ENCODE measurements at places on chromosomes 4 and X.
A peak's percentile ranks its signal among the peaks of the same experiment; 100 is the strongest.

DNA sequence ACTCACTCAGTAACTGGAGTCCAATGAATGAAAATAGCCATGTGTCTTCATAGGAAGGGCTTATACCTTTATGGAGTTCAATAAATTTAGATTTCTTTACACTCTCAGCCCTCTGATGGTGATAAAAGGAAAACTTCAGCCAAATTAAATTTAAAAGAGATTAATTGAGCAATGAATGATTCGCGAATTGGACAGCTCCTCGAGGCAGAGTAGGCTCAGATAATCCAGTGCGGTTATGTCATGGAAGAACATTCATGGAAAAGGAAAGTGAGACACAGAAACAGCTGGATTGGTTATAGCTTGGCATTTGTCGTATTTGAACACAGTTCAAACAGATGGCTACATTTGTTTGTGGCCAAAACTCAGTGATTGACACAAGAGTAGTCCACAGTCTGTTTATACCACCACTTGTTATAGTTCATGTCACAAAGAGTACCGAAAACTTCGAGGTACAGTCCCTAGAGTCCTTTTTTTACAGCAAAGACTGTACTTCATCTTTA lies 54.6 kb upstream of the TACR3 start:
- no peak for DNase-seq

- DNase-seq, result no peak
Measured at GRCh38 chr4:44462259-44462658, 13.7 kb upstream of the KCTD8 start.

DNA sequence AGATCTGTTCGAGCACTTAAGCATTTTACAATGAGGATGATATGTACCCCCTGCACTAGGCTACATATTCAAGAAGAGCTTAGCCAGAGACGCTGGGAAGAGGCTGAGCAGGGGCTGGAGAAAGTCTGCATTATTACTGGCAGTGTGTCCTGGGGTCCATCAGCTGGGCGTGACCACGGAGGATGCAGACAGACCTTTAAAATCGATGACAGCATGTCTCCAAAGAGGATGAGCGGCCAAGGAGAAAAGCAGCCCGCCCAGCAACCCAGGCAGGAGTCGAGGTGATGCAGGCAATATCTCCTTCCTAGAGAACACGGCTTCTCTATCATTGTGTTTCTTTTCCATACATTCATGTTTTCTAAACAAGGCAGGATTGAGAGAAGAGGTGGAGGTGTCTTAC lies 300.7 kb downstream of the USP46 start:
- DNase-seq, result no peak

DNA sequence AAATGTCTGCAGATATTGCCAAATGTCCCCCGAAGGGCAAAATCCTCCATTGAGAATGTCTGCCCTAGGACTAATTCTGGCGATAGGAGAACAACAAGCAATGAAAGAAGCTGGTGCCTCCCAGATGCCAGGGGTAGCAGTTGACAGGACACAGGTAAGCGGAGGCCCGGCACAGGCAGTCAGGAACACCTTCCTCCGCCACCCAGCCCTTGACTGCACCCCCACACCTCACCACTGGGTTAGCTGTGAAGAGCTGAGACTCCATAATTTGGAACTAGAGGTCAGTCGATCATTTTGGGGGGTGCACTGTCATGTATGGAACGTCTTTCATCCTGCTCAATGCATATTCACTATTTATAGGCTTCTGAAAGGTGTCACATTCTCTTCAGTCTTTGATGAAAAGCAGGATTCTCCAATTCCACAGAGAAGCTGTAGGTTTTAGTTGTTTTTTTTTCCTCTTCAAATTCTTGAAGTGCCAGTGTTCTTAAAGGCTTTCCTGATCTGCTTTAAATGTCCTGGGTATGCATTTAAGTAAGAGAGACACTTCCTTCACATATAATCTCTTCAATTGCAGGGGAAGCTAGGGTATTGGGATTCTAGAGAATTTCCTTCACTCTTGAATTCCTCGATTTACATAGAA lies 111.6 kb upstream of the ZFP42 start:
- no peak for DNase-seq

DNA sequence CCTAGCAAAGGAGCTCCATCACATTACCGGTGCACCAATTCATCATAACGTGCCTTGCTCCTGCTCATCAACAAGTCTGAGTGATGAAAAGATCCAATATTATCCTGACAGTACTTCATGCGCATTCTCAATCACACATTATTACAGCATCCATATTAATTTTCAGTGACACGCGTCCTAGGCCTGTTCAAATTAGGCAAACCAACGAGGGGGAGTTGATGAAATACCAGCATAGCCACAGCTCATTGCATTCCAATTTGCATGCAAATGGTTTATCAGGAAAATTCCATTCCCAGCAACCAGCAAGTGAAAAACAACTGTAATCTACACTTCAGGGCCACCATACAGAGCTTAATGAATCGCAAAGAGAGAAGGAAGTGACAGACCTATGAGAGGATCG lies 236.9 kb downstream of the DCLK2 start:
- no peak for DNase-seq

DNA sequence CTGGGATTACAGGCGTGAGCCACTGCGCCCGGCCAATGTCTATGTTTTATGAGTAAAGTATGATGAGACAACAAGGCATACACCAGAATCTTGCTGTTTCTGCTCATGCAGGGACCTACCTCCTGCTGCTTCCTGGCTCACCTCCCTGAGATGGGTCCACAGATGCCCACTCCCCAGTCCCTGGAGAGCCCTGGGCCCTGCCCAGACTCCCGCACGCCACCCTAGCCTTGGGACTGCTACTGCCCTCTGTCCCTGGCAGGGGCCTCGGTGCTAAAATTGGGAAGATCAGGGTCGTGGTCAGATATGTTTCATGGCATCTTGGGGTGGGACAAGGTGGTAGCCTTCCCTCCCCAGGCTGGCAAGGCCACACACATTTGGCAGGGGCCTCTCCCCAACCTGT lies 84.3 kb upstream of the BCOR start:
- no peak for DNase-seq

- no peak for DNase-seq
Measured at GRCh38 chr4:84596826-84597225, 13.9 kb downstream of the CDS1 start.

DNA sequence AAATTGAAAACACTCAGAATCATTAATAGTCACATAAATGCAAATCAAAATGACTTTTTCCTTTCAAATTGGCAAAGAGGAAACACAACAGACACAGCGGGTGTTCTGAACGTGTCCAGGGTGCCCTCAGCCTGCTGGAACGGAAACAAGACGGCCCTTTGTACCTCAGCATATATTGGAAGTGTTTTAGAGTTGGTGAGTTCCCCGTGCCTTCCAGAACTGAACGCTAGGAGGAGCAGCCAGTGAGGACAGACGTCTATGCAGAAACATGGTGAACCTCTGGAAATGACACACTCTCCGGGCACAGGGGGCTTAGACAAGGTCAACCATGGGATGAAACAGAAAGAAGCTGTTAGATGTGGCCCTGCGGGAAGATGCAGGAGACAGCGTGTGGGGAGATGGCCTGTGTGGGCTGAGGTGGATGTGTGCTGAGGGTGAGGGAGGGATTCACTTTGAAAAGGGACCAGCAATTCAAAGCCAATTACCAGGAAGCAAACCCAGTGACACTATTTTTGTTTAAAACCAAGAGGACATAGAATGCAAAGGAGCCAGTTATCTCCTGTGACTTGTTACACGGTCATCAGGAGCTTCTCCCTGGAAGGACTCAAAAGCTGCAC lies 40.4 kb downstream of the RNF212 start:
- peak; percentile 36 for DNase-seq

Measured in prostate gland (tissue), 2 donors.